ENCODE measurements at places on chromosomes 2 and 18.

- DNase-seq = no peak
Observed at GRCh38 chr18:64380117-64380516, 231.2 kb upstream of the LINC00305 start.

GRCh38 chr2:138110453-138111083 is 146.3 kb downstream of the HNMT start:
- DNase-seq = no peak

GRCh38 chr2:15187702-15188101 is 373.4 kb downstream of the NBAS start:
- no peak for DNase-seq

DNA sequence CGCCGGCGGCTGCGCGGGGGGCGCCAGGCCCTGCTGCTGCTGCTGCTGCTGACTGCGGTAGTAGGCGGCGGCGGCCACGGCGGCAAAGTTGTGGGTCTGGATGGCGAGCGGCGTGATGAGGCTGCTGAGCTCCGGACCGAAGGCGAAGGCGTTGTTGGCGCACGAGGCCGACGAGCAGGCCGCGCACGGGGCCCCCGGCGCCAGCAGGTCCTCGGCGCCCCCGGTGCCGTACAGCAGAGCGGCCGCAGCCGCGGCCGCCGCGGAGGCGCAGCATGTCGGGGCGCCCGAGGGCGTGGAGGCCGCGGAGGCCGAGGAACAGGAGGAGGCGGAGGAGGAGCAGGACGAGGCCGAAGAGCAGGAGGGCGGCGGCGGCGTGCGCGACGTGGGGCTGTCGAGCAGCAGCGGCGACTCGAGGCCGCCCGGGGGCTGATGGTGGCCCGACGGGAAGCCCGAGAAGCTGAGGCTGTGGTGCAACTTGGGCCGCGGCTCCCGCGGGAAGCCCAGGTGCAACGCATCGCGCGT is 1.8 kb downstream of the ZFP36L2 start:
- peak; percentile 54 for DNase-seq

DNA sequence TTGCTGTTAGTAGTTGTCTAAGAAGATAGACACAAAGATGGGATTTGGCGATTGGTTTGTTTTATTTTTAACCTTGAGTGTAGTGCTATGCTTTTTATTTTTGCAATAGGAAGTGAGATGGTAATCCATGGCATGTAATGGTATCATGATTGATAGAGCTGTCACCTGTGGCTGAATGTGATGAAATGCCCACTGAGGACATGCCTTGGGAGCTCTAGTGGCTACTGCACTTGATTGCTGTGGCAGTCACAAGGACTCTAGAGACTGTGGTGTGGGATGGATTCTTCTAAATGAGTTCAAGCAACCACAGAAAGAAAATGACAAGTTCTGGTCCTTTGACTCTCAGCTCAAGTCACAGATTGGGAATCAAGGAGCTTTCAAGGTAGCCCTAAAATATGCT is 139.4 kb downstream of the CYRIA start:
- DNase-seq = no peak

- DNase-seq = peak; percentile 51
Observed at GRCh38 chr18:62523631-62524439, 1.0 kb downstream of the ZCCHC2 start.

GRCh38 chr2:239596253-239596652 is 195.4 kb upstream of the HDAC4 start:
- DNase-seq = no peak

DNA sequence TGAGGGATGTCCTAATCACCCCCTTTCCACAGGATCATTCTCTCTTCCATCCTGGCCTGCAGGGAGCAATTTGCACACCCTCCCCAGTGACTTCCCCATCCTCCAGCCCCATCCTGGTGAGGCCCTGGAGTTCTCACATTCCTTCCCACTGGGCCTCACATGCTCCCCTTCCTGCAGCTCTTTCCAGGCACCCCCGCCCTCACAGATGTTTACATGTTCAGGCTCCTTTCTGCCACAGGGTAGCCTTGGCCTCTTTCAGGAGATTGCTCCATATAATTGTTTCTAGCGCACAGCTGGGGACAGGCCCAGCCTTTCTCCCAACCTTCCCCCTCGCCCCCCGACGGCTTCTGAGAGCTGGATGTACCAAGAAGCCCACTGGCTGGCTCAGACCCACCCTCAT is 288.4 kb upstream of the TRIB2 start:
- no peak for DNase-seq

DNA sequence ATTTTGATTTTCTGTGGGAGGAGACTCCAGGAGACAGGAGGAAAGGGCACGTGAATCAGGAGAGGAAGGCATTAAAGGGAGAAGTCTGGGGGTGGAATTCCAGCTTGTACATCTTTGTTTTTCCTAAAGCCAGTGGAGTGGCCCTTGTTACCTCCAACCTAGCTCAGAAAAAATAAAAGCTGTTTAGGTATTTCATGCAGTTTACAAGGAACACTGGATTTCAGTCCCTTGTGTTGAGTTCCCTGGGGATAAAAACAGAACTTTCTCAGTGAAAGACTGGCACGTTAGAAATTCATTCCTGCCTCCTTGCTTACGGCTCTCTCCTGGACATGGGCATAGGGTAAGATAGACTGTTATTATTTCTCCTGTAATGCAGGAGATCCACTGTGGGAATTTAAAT is 170.2 kb downstream of the ZEB2 start:
- no peak for DNase-seq

DNA sequence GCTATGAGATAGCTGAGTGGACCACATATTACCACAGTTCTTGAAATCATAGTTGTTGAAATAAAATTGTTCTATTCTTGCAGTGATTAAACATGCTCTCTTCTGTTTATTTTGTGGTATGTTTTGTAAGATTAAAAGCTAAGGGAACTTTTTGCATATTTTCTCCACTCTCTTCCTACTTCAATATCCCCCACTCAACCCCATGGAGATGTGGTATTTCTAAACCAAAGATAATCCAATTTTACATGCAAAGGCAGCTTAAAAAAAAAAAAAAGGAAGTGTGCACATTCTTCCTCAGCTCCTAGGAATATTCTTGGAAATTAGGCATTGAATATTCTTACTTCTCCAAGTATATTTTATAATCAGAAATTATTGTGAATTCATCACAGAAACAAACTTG is 15.0 kb upstream of the PAX3 start:
- no peak for DNase-seq

DNA sequence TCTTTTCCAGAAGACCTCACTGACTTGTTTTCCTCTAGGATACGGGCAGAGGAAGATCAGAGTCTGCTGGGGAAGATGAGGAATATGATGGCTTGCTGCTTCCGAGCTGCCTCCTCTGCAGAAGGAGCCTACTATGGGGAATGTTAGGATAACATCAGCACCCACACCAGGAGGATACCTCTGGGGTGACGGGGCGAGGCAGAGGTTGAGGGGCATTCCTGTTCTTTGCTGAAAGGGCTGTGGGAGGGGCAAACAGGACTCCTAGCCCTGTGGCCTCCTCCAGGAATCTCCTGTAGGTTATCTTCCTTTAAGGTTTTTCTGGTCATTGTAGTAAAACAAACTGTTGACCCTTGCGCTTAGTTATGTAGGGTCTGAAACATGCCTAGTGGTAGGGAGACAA is 102.5 kb downstream of the CRIM1 start:
- DNase-seq = no peak

- DNase-seq = peak; percentile 53
Observed at GRCh38 chr18:74896390-74896991, 298.8 kb downstream of the ZNF407 start.

DNA sequence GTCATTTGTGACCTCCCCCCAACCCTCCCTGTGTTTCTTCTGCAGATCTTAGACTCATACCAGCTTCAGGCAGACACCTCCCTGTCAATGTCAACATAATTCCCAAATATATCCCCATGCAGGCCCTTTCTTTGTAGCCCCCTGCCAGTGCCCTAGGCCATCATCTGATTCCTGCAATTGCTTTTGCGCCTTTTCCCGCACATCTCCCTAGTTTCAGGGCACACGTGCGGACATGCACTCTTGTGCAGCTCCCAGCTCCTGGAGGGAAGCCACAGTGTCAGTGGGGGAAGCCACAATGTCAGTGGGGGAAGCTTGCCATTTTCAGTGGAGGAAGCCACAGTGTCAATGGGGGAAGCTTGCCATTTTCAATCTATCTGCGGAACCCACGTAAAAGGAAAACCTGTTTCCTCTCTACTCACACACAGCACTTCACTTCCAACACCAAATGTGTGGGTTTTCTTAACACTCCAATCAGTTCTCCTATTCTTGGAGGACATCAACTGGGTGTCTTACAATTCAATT is 256.4 kb downstream of the ACKR3 start:
- DNase-seq = no peak

DNA sequence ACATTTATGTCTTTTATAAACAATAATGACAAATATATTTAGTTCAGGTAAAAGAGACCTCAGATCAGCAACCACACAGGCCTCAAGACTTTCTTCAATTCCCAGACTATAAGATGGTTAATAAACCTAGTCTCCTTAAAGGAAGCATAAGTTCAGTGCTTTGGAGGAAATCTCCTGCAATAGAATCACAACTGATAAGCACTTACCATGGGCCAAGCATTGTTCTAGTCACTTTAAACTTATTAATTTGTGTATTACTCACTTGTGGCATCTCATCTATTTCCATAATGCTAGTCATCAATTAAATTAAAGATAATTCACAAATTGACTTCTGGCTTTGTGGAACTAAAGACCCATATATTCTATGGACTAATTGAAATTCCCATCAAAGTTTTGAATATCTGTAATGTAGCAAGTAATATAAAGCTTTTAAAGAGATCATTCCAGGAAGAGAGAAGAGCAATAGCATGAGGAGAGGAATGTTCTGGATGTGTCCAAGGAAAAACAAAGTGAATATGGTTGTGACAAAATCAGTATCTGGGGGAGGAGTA is 42.2 kb downstream of the COL3A1 start:
- DNase-seq = no peak

- DNase-seq = no peak
Observed at GRCh38 chr2:240136671-240137292, 677 bp upstream of the COPS9 start.

- DNase-seq = no peak
Observed at GRCh38 chr2:111710085-111710484, 173.9 kb downstream of the ANAPC1 start.

DNA sequence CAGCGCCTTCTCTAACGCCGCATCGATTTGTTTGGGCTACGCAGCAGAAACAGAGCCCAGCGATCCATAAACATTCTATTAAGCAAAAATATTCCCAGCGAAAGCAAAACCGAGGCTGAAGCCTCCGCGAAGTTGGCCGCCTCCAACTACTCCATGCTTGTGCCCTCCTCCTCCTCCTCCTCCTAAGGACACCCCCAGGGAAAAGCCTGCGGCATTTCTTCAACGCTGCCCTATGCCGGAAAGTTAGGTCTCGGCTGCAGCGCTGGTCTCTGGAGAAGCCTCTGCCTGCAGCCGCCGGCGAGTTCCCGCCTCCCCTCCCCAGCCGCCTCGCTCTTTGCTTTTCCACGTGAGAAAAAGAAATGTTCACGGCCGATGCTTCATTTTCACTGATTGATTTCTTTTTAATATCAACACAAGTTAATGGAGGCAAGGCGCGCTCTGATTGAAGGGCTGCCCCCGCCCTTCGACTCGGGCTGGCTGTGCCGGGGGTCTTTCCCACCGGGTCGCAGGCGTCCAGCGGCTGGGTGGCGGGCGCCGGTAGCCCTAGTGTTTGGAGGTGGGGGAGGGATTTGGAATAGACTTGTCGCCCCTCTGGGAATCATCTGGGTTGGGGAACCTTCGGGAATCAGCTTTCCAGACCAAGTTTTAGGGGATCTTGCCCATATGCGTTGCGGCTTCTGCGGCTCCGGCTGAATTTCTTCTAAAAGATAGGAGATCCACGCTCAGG is 3.9 kb downstream of the NRP2 start:
- DNase-seq = no peak

DNA sequence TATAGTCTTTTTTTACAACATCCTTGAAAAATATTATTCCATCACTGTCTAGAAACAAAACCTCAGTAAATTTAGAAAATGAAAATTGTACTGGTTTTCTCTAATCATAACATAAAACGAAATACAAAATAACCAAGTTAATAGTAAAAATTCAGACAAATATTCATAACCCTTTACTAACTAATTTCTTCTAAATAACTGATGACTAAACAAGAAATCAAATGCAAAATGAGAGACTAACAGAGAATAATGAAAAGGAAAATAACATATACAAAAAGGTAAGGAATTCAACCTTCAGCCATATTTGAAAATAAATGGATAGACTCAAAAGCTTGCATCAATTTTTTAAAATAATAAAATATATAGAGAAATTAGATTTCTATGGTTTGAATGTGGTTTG is 18.6 kb upstream of the ETAA1 start:
- no peak for DNase-seq

DNA sequence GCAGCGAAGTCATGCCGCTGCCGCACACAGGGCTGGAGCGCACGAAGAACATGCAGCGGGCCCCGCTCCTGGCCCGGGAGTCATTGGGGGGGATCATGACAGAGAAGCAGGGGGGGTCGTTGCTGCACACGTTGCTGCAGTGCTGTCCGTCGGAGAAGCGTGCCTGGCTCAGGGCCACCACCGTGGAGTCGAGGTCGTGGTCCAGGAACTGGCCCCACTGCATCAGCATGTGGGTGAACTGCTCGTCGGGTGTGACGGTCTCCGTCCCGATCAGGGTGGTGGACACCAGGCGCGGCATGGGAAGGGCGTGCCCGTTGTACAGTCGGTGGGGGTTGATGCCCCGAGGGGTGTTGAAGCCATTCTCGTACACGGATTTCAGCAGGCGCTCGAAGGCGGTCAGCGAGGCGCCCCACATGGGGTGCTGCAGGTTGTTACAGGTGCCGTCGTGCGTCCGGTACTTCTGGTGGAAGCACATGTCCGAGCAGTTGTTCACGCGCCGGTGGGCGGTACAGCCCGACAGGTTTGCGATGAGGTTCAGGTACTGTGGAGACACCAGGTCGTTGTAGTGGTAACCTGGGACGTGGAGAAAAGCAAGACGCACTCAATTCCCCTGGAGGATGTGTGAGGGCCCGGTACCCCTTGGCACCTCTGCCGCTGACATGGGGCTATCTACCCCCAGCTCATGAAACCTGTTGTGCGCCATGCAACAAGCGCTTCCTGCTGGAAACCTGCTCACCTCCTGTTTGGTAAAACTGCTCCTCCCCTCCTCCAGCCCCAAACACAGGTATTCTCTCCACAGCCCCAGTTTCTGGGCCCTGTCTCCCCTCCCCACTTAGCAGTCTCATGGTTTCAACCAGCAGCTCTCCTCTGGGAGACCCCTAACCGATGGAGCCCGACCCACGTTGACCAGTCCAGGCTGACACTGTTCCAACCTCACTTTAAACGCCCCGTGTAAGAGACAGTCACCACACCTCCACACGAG is 94.9 kb downstream of the PXDN start:
- DNase-seq = no peak

- DNase-seq = no peak
Observed at GRCh38 chr2:15647622-15648590, 56.2 kb downstream of the DDX1 start.

DNA sequence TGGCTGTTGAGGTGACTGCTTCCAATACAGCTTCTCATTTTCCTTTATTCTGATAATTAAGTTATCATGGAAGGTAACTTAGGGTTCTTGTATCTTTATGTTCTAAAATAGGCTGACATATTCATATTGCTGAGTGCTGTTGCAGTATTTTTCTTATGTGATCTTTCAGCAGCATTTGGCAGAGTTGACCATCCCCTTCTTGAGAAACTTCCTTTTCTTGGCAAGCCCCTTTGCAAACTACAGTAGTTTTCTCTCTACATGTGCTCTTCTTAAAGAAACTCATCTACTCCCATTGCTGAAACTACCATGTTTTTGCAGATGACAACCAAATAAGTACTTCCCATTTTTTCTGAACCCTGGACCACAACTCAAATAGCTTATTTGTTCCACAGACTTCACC is 476.5 kb upstream of the TRIB2 start:
- DNase-seq = no peak

- DNase-seq = no peak
Observed at GRCh38 chr2:130864830-130865800, 28.4 kb downstream of the ARHGEF4 start.
